Activated CD8-positive, alpha-beta memory T cell treated with anti-CD3 and anti-CD28 coated beads, Interleukin-2, amount 10 ng/mL, durations not matched to agents 7 days and 5 days (primary cell): ENCODE measurements at places on chromosomes 3 and 15. TPM values are rescaled to one million over a fixed set of nuclear protein-coding genes. Genes with fewer than 3 reads are reported as not detected.

DNA sequence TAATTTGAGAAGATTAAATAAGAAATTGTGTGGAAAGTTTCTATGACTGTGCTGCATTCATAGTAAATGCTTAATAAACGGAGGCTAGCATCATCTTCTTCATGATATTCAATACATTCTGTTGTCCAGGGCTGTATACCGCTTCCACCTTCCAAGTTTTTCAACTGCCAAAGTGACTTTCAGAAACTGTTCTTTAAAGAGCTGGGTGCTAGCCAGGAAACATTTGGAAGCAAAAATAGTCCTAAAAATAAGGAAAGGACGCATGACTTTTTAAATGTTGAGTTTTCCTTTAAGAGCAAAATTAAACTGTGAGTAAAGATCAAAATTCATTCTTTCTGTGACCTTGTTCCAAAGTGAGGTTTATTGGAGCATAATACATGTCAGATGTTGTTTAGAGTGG lies 9.4 kb upstream of the ERC2 start:
- no peak overlapping the region for H3K27ac ChIP-seq
- no peaks in the 10 kb centered on the region for H3K36me3 ChIP-seq
- no peaks in the 10 kb centered on the region for H3K4me1 ChIP-seq

The TMEM108 gene
- total RNA-seq, result not detected

- no peak for DNase-seq
- peaks cover 67% of the 10 kb centered on the region for H3K36me3 ChIP-seq
- H3K4me3 ChIP-seq, result no peak overlapping the region
- peaks cover 49% of the 10 kb centered on the region for H3K4me1 ChIP-seq
- no peak overlapping the region for H3K27ac ChIP-seq
- H3K27me3 ChIP-seq, result no peaks in the 10 kb centered on the region
Measured at GRCh38 chr15:101178479-101178878, 73.4 kb downstream of the CHSY1 start.

The SPTSSB gene
- total RNA-seq, result not detected
